Activated gamma-delta T cell treated with Interleukin-2 at 50 U/mL for 16 hours (primary cell): ENCODE measurements at places on chromosomes 6 and 20.

DNA sequence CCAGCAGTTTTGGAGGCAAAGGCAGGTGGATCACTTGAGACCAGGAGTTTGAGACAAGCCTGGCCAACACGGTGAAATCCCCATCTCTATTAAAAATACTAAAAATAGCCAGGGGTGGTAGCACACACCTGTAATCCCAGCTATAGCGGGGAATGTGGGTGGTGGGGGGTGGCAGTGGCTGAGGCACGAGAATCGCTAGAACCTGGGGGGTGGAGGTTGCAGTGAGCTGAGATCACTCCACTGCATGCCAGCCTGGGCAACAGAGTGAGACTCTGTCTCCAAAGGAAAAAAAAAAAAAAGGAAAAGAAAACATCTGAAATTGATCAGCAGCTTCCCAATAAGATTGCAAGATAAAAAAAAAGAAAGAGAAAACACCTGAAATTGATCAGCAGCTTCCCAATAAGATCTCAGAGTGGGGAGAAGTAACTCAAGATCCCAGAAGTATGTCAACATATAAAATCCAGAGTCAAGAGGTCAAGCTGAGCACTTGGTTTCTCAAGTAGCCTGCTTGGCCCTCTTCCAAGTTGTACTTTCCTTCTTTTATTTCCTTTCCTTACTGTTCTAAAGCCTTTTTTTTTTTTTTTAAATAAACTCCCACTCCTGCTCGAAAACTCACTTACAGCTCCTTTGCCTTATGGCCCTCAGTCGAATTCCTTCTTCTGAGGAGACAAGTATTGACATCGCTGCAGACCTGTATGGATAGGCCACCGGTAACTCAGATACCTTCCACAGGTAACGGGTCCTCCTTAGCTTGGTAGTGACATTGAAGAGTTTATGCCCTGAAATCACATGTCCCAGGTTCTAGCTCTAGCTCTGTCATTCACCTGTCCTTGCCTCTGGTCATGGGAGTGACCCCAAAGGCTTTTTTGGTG lies 368.5 kb upstream of the SYNCRIP start:
- no peak for DNase-seq

DNA sequence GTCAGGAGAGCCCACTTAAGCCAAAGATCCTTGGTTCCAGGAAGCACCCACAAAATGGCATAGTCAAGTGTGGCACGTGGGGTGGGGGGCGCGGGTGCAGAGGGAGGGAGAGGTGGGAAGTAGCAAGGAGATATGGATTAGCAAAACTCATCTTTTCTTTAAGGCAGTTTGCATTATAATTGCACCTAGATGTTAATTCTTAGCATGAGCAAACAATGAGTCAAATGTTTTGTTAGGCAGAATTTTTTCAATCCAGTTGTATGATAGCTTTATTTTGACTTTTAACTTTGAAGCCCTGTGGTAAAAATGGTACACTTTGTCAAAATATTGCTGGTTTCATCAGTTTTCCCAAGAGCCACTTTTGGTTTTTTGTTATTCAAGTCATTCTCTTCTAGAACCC lies 15.0 kb downstream of the SCAND1 start:
- no peak for DNase-seq

DNA sequence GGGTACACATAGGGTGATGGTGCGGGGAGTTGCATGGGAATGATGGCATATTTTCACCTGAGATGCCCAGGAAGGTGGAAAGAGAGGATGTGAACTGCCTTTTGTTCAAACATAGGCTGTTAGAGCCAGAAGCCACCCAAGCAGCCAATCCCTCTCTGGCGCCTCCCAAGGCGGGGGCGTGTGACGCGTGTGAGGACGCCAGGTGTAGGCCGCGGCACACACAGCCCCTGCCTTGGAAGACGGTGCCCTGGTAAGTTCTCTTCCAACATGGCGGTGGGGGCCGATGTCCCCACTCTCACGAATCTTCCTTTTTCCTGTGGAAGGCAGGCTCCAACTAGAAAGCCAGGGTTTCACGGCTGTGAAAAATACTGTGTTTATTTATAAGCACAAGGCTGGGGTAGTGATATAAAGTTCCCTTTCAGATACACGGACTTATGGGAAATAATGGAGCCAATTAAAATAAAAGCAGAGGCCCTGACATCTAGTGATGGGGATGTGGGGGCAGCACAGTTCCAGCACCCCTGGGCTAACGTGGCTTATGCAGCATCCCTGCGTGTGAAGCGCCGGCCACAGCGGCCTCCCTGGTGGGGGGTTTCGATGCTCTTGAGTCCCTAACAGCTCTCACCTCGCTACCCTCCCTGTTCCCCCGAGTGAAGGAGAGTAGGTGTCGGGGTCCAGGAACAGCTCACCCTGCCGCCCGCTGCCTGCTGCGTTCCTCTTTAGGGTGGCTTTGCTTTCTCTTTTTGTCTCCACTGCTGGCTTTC lies 28.3 kb downstream of the CDH4 start:
- DNase-seq, result no peak

- no peak for DNase-seq
Measured at GRCh38 chr20:37901654-37902503, 1.0 kb upstream of the VSTM2L start.

DNA sequence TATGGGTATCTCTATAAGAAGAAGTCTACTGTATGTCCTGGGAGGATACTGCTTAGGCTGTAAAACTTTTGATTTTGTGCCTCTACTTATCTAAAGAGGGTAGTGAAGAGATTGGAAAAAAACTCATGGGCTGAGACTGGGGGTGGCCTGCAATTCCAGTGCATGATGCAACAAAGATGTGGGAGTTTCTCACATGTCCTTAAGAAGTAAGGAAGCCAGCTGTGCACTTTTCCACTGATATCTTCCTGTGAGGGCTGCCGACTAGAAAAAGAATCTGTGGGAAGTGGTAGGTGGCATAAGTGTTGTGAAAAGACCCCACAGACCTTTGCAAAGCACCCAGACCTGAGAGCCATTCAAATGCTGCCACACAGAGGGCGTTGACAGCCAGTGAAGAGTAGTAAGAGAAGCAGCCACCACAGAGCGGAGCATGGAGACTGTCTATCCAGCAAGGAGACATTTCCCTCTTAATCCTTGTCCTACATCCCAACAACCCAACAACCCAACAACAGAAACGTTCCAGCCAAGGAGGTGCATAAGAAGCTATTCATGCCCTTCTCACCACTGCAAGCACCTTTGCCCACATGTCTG lies 65.1 kb downstream of the PFDN4 start:
- DNase-seq, result no peak

DNA sequence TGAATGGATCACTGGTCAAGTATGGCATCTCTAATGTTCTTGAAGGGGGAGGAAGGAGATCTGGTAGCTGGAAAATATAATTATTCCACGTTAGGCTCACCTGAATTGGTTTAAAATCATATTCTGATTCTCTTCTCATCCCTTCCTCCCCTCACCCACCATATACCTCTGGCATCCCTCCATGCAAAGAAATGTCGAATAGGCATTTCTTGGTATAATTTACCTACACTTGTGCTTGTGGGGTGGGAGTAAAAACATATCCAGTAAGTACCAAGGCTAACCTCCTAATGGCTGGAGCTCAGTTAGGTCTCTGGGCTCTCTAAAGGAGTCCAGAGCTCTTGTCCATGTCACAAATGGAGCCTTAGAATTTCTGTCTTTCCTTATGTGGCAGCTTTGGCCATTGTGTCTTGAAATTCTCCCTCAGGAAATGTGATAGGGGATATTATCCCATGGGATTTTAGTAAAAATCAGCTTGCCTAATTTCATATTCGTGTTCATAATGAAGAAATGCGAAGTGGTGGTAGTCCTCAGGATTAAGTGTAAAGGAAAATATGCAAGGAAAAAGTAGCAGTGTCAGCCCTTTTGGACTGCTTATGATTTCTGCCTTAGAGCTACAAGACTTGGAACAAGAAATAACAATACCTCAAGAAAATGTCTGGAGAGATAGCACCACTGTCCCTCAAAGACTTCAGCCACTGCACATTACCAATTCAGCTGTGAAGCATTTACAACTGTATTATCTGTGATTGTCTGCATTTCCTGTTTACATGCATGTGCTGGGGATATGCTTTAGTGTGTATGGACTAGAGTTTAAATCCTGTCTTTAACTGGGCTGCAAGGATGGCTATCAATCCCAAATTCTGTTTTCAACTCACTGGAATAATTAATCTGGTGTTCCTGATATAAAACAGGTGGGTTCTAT lies 12.3 kb downstream of the TAF11 start:
- DNase-seq, result no peak

- DNase-seq, result no peak
Measured at GRCh38 chr6:146433881-146434731, 109.5 kb upstream of the RAB32 start.

DNA sequence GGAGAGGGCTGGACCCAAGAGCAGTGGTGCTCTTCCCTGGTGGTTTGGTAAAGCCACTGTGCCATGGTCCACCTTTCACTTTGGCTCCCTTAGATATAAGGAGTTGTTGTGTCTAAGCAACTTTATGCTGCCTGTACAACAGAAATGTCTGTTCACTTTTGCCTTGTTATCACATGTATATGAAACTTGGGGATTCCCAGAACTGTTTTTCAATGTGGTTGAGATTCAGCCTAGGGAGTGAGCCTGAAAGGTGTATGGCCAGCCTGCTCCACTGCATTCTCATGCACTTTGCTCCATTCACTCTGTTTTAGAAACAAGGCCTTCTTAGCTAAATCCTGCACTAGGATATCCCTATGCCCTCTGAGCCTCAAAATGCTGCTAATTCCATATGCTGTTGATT lies 234.5 kb upstream of the THEMIS start:
- no peak for DNase-seq

DNA sequence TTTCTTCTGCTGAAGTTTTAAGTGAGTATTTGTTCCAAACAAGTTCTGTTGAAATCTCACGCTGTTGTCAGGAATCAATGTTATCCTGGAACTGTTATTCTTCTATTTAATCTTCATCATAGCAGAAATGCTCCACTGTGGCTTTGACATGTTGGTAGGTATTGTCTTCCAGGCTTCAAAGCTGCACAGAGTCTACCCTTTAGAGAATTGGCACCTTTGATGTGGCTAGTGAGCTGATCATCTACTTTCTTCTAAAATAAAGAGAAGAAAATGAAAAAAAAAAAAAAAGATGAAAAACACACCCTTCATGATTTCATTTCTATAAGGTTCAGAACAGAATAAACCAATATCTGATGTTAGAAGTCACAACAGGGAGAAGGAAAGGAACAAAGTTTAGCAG lies 5.8 kb upstream of the ZSCAN23 start:
- DNase-seq, result no peak

- no peak for DNase-seq
Measured at GRCh38 chr20:46255440-46256104, 52.7 kb downstream of the CDH22 start.

GRCh38 chr6:100962466-100962865 lies 81.3 kb upstream of the ASCC3 start:
- DNase-seq, result no peak

DNA sequence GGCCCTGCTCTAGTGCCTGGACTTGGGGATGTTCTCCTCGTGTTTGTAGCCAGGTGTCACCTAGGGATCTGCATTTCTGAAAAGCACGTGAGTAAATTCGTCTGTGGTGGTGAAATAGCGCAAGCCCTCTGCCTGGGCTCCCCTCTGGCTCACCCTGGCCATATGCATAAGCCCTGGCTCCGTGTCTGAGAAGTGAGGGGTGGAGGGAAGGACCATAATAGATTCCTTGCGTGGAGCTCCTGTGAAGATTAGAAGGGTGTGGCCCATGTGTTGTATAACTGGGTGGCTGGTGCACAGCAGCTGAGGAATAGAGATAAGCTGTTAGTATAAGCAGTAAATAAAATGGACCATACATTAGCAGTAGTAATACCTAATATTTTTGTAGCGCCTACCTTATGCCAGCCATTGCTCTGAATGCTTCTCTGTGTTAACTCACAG lies 4.8 kb downstream of the BCAS1 start:
- DNase-seq, result no peak

GRCh38 chr6:138261116-138261780 lies 43.0 kb upstream of the PBOV1 start:
- no peak for DNase-seq

DNA sequence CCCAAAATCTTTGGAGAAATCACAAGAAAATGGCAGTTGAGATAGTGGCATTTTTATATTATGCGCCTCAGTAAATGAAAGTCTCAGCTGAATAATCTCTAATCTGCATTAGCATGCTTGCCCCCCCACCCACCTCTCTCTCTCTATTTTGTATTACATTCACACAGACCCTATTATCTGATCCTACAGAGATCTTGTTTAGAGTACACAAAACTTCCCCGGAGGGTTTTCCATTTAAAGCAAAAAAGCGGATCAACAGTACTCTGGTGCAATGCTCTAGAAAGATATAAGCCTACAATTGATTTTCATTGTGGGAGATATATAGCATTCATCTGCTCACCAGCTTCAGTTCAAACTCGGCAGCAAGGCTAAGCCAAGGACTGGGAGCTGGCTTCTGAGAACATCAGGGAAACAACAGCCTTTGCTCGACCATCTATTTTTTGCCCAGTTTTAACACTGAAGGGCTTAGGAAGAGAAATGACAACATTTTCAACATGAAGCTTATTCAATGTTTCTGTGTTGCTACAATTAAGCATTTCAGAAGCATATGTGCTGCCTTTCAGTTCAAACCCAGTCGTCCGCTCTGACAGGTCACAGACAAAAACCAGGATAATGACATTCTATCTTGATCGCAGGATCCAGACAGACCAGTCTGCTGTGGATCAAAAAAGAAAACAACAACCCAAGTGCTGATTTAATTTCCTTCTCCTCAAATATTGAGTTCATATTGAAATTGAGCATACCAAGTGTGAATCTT lies 137.6 kb upstream of the ATXN1 start:
- no peak for DNase-seq

GRCh38 chr6:170271771-170272314 lies 19.0 kb downstream of the DLL1 start:
- DNase-seq, result peak; percentile 59

DNA sequence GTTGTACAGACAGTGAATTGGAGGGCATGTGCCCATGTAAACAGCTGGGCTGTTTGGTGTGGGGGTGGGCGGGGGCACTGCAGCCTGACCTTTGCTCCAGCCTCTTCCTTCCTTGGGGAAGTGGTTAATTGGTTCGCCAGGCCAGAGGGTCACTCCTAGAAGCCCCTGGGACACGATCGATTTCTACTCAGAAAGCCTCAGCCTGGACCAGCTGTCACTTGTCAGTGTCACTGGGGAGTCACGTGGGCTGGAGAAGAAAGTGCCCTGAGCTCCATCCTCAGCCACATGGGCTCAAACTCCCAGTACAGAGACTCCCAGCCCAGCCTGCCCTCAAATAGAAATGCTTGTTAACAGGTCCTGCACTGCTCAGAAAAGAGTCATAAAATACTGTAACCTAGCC lies 423.8 kb upstream of the SULF2 start:
- DNase-seq, result no peak
